ENCODE measurements at places on chromosomes 16 and 17.

- no peak for DNase-seq
Measured at GRCh38 chr16:23837553-23838308, 1.9 kb downstream of the PRKCB start.

- DNase-seq = no peak
Measured at GRCh38 chr17:46950997-46951621, 27.9 kb downstream of the RPRML start.

- DNase-seq = peak; percentile 96
Measured at GRCh38 chr16:17404941-17405689, 65.6 kb downstream of the XYLT1 start.

DNA sequence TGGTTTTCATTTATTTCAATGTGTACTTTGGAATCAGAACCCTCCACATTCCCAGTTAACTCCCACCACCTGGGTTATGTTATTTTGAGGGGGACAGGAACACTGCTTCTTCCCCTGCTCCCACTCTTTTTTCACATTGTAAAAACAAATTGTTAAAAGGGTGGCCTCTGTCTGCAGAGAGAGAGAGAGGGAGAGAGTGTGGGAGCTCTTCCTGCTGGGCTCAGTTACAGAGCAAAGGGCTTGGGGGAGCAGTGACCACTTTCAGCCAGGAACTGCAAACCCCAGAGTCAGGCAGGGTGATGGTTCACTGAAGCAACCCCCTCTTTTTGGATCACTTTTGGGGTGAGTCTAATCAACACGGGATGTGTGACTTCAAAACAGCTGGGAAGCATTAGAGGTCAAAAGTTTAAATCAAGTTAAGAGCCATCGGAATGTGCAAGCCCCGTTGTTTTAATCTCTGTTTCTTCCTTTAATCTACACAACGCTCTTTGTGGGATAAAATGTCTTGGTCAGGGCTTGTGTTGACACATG lies 577.0 kb upstream of the CDH11 start:
- peak; percentile 54 for DNase-seq

DNA sequence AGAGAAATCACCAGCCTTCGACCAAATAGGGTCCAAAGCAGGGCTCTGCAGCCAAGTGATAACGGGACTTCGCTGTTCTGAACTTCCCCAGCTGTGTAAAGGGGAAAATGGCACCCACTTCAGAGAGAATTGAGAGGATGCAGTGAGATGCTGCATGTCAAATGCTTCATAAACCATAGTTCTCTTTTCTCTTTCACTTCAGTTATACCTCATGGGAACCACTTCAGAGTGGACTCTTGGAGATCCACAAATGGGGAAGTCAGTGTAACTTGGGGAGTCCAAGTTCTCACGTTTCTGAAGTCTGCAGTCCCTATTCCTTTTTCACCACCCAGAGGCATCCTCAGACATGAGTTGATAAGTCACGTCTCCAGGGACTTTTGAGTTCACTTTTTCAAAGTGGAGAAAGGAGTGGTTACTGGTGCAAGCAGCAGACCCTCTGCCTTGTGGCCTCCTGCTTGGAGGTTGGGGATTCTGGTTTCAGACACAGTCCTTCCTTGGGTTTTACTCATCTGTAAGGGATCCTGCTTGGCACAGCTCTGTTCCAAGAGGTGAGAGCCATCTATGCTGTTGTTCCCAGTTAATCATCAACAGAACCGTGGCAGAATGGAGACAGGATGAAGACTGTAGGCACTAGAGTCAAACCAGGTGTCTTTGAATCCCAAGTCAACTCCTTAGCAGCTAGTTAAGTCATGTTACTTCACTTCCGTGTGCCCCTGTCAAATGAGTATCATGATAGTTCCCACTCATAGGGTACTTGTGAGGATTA lies 123.4 kb upstream of the NOL11 start:
- DNase-seq = no peak

DNA sequence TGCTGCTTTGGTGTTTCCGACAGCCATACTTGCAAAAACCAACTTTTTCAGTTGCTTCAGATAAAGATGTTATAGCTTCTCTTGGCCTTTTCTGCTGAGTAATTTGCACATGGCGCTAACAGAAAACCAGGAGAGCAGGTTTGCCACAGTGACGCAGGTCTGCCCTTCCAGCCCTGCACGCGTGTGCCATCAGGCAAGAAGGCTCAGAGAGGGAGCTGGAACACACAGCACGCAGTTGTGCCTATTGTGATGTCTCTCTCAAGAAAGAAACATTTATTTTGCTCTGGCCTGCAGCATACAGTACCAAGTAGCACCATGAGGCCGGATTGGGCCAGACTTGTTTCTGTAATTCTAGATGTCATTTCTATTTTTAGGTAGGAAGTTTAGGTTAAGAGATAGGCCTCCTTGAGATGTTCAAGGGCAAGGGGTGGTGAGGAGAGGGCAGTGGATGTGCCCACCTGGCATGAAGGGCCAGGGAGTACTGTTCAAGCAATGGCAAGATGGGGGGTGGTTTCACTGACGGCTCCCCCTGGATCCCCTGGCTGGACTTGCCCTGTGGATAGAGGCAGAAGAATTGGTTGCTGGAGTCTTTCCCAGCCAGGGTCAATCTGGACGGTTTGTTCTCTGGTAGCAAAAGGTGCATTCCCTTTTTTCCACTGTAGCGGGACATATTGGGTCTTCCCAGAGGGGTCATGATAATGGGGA lies 1.9 kb downstream of the CBX2 start:
- no peak for DNase-seq

- no peak for DNase-seq
Measured at GRCh38 chr16:1158456-1159324, 5.8 kb downstream of the CACNA1H start.

DNA sequence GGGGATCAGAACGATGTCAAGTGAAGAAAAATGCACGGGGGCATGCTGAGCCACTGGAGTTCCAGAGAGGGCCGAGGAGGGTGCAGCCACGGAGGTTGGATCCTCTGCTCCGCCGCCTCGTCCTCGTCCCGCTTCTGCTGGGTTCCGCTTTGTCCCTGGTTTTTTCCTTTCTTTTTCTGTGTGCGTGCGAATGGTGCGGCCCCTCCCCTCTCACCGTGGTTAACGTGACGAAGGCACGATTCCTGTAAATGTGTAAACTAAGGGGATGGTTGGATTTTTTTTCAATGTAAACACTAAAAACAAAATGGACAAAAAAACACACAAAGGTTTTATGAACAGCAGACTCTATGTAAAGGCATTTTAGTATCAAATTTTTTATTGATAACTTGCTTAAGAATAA lies 46.7 kb downstream of the ACTG1 start:
- no peak for DNase-seq

- DNase-seq = no peak
Measured at GRCh38 chr17:81013642-81014041, 21.3 kb upstream of the BAIAP2 start.

- no peak for DNase-seq
Measured at GRCh38 chr16:2530629-2531318, 434 bp downstream of the CEMP1 start.

GRCh38 chr17:18070861-18071340 lies 16.8 kb upstream of the DRG2 start:
- DNase-seq = peak; percentile 49

DNA sequence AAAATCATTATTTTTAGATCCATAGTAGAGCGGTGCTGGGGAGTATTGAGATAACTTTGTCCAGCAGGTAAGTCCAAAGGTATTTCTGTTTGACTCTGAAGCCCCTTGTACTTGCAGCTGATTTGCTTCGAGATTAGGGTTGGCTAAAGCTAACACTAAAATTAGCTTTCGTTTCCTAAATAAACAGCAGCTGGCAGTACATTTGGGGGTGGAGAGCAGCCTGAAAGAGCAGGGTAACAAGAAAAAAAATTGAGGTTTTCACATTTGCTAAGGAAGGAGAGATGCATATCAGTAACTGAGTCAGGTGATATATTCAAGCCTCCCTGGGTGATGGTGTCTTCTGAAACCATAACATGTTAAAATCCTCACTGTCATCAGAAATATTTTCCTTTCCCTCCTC lies 37.4 kb upstream of the TMC5 start:
- DNase-seq = no peak

DNA sequence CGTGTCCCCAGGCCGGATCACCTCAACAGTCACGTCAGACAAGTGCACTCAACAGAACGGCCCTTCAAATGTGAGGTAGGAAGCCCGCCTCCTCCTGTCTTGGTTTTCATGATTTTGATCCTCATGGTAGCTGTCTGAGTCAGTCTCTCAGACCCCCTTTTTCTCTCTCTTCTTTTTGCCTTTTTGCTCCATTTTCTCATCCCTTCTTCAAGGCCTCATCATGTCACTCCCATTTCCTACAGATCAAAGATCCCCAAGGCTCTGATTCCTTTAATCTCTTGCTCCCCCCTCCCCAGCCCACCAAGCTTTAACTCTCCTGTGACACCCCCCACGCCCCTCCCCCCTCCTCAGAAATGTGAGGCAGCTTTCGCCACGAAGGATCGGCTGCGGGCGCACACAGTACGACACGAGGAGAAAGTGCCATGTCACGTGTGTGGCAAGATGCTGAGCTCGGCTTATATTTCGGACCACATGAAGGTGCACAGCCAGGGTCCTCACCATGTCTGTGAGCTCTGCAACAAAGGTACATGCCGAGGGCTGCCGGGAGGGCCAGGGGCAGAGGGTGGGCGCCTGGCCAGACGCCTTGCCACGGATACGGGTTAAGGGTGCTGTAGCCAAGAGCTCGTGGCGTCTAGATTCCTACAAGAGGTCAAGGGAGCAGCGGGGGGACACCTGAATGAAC lies 2.0 kb downstream of the MAZ start:
- no peak for DNase-seq

- DNase-seq = no peak
Measured at GRCh38 chr16:65386672-65387071, 264.8 kb upstream of the CDH11 start.

- peak; percentile 6 for DNase-seq
Measured at GRCh38 chr16:29900888-29901606, 759 bp downstream of the ASPHD1 start.

DNA sequence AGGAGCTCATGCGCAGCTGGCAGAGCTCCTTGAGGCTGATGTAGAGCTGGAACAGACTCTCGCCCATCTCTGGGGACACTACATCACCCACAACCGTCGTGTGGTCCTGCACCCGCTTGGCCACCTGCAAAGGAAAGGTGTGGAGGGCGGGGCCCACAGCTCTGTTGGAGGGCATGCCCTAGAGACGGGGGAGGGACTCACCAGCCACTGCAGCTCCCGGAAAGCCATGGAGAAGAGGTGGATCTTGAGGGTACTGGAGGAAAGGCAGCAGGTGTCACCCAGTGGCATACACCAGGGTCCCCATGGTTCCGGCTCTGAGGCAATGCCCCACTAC lies 8.6 kb downstream of the UNC13D start:
- DNase-seq = no peak

DNA sequence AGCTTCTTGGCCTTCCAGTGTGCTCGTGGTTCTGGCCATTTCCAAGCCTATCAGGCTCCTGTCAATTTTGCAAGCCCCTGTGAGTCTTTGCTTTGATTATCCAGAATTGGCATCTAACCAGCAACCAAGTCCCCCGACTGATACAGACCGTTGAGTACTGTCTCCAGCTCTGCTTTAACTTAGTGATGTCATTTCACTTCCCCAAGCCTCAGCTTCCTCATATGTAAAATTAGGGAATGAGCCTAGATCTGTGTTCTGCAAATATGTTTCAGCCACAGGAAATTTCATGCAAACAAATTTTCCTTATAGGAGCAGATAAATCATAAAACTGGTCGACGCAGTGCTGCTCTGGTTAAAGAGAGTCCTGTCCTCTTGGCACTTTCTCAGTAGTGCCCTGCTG lies 60.1 kb upstream of the WSB1 start:
- DNase-seq = no peak

DNA sequence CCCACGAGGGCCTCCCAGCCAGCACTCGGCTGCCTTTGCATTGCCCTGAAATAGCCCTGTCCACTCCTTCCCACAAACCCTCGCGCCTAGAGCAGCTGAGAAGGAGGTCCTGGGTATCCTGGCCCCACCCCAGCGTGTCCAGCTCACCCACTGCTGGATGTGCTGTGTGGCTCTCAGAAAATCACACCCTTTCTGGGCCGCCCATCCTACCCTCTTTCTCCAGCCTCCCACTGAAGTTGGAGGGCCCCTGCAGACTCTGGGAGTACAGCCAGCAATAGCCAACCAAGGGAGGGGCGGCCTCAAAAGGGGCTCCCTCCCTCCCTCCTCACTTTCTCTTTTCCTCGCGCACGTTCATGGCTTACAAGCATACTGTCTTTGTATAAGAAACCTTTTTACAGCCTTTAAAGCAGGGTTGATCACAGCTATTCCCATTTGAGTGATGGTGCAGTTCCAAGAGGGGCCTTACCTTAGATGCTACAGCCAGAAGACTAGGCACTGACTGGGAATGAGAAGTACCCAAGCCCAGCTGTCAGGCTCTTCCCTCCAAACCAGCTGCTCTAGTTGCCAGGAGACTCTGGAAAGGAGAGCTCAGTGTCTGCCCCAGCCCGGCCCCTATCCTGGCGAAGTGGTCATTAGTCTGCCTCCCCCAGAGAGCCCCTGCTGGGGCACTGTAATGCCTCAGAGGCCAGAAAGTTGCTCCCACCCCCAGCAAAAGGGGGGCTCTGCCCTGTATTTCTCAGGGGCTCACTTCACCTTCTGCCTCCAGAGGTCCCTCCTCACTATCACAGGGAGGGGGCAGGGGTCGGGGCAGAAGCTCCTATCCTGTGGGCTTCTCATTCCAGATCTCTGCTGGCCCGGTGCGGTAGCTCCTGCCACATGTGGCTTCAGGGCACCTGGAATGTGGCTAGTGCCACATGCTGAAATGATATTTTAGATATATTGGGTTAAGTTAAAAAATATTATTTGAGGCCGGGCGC lies 38.1 kb downstream of the DCAKD start:
- no peak for DNase-seq

GRCh38 chr16:65249768-65250167 lies 127.9 kb upstream of the CDH11 start:
- DNase-seq = peak; percentile 31

GRCh38 chr17:12489325-12489724 lies 176.4 kb upstream of the MYOCD start:
- DNase-seq = no peak

- DNase-seq = no peak
Measured at GRCh38 chr17:53719229-53719628, 103.5 kb upstream of the KIF2B start.

- DNase-seq = no peak
Measured at GRCh38 chr16:88957887-88958577, 19.0 kb downstream of the CBFA2T3 start.

- DNase-seq = no peak
Measured at GRCh38 chr16:69133373-69133954, 1.0 kb downstream of the UTP4 start.

GRCh38 chr17:51419476-51419875 lies 159.1 kb downstream of the UTP18 start:
- DNase-seq = no peak

Data from AG10803 (cell line).